ENCODE measurements at places on chromosomes 3 and 15.

DNA sequence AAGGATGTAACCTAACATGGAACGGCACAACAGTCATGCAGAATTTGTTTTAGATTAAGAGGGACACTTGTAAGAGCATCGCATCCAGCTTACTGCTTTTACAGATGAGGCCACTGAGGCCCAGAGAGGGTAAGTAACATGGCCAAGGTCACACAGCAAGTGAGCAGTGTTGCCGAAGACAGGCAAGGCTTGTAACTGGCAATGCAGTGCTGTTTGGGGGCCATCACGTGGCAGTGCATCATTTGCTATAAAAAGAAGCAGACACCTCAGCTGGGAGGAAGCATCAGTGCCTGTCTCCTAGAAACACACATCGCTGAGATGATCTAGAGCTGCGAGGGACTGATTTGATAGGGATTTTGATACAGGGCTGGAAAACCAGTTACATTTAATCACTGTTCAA is 108.2 kb upstream of the PROK2 start:
- DNase-seq = peak; percentile 13

- DNase-seq = no peak
These were observed 5.8 kb upstream of the ATP11B start for GRCh38 chr3:182787302-182788036.

- DNase-seq = no peak
These were observed 85.8 kb downstream of the GREM1 start for GRCh38 chr15:32803631-32804030.

GRCh38 chr15:63049783-63050371 is 7.3 kb downstream of the TPM1 start:
- no peak for DNase-seq

DNA sequence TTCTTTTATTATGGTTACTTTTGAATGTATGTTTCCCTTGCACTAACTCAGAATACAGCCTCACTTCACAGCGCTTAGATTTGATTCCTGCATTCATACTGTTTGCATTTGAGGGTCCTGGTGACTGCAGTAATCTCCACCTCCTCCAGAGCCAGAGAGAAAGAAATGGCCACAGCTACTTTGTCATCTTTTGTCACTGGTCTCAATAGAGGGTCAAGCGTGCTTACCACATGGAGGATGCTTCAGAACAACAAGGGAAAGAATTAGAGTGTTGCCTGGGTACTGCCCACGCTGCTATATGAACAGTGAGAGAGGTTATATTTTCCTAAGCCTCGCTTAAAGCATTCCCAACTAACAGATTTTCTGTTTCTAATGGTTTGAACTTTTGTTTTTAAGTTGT is 190.1 kb downstream of the TP63 start:
- DNase-seq = no peak

GRCh38 chr15:42581272-42581730 is 5.9 kb downstream of the STARD9 start:
- DNase-seq = peak; percentile 73

GRCh38 chr3:18739099-18739433 is 313.9 kb upstream of the SATB1 start:
- DNase-seq = no peak

DNA sequence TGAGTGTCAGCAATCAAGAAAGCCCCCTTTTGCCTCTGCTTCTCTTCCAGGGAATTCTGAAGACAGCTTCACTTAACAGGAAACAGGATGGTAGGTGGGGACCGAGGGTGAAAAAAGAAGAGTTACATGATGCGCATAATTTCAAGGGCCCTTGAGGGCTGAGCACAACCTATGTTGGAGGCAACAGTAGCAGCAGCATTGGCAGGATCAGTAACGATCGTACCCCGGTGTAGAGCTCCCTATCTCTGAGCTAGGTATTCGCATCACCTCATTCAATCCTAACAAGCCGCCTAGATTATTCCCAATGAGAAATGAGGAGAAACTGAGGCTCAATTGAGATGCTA is 432 bp upstream of the RAD54L2 start:
- DNase-seq = peak; percentile 27

- no peak for DNase-seq
These were observed 553.1 kb upstream of the CBLB start for GRCh38 chr3:106421909-106422308.

- DNase-seq = no peak
These were observed 71.7 kb upstream of the ARL6 start for GRCh38 chr3:97692831-97693230.

DNA sequence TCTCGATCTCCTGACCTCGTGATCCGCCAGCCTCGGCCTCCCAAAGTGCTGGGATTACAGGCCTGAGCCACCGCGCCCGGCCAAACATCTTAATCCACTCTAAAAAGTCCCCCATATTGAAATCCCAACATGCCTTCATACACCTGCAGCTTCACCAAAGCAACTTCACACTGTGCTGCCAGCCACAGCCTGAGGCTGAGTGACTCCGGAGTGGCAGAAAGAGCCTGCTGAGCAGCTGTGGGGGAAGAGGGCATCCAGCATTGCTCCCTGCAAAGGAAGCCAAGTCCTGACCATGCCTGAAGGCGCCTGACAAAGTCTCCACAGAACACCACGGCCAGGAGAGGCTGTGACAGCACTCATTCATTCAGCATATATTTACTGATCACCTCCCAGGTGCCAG is 21.6 kb upstream of the VGLL4 start:
- no peak for DNase-seq

DNA sequence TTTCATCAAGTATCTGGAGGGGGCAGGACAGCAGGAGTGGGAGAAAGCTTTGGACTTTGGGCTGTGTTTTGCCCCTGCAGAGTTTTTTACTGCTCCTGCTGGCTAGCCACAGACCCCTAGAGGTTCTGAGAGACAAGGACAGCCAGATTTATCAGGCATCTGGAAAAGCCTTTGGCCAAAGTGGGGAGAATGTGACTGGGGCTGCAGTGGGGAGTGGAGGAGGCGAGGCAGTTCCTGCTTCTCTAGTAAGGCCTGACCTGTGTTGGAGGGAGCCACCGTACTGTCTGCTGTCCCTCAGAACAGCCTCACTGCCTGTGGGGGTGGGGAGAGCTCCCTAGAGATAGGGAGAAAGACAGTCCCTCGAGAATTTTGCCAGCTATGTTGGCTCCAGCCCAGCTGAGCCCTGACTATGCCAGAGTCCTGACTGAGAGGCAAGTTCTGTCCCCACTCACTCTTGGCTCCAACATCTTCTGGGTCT is 2.2 kb downstream of the ALPK3 start:
- no peak for DNase-seq

DNA sequence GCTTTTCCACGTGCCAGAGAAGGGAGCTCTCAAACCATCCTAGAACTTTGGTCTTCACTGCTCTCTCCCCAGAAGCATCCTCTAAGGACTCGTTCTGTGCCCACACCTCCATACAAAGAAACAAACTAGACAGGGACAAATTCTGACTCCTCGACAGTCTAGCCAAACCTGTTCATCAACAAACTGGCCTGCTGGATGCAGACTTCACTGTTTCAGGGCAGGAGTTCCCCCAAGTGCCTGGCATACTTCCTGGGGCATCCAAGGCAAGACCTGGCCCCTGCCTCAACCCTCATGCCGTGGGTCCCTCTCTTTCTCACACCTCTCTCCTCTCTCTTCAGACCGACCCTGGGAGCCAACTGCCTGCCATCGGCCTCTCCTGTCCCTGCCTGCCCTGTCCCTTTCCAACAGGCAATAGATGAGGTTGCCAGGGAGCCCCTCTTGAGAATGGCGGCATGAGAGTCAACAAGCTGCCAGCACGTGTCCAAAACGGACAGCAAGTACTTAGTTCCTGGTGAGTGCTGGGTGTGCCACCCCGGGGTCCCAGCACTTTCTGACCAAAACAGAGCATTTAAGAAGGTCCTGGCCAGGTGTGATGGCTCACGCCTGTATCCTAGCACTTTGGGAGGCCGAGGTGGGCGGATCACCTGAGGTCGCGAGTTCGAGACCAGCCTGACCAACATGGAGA is 79.1 kb upstream of the HES1 start:
- DNase-seq = no peak

DNA sequence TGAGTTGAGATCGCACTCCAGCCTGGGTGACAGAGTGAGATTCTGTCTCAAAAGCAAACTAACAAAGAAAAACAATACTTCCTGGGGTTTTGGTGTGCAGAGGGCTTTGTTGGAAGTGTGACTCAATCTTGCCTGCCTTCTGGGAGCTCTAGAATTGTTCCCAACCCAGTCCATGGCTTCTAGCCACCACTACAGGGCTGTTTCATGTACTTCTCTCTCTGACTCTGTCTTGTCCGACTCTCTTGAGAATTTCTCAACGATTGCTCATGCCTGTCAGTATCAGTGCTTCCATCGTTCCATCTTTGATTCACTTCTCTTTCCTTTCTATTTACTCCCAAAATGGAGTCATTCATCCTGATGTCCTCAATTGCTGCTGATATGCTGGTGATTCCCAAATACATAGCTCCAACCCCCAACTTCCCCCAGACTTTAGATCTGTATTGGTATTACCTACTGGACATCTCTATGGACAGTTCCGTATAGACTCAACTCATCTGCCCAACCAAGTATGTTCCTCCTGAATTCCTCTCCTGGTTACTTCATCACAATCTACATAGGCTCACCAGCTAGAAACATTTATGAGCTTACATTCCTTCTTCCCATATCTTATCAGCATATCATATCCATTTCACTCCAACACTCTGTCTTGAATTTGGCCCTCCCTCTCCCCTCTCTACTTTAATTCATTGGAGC is 1.8 kb upstream of the AP2M1 start:
- no peak for DNase-seq

DNA sequence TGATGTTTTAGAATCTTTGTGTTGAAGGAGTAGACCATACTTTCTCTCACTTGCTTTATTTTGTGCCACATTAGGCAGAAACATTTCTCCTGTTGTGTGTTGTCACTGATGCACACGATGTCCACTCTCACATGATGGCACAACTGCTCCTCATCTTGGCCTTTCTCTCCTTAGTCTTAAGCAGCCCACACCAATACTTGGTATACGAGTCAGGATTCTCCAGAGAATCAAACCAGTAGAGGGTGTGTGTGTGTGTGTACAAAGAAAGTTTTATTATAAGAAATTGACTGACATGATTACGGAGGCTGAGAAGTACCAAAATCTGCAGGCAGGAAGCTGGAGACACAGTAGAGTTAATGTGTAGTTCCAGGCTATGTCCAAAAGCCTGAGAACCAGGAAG is 187.1 kb downstream of the ALCAM start:
- DNase-seq = no peak

DNA sequence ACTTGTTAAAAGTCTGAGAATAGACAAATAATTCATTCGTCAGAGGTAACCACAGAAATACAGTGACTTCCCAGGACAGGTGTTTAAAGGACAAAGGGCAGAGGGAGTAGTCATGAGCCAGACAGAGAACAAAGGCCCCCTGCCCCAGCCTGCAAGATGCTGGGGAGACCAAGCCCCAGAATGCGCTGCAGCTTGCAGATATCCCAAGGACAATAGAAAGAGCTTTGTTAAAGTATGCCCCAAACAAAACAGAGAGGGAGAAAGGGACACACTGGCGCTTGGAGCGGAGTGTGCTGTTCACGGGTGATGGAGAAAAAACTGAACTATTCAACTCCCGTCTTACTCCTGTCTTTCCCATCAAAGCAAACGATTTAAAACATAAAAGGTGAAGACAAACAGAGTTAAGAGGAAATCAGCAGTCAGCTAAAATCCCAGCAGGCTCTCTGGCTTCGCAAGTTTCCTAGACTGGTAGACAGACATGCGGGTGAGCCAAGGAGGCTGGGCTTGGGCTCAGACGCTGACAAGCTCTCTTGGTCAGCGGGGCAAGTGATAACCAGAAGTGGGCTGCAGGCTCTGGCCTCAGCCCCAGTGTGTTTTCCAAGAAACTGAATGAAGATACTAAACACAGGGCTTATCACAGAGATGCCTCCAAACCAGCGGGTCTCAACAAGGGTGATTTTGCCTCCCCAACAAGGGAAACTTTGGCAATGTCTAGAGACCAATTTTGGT is 130.1 kb downstream of the UACA start:
- DNase-seq = no peak

GRCh38 chr3:104873331-104873730 is 493.4 kb upstream of the ALCAM start:
- no peak for DNase-seq

DNA sequence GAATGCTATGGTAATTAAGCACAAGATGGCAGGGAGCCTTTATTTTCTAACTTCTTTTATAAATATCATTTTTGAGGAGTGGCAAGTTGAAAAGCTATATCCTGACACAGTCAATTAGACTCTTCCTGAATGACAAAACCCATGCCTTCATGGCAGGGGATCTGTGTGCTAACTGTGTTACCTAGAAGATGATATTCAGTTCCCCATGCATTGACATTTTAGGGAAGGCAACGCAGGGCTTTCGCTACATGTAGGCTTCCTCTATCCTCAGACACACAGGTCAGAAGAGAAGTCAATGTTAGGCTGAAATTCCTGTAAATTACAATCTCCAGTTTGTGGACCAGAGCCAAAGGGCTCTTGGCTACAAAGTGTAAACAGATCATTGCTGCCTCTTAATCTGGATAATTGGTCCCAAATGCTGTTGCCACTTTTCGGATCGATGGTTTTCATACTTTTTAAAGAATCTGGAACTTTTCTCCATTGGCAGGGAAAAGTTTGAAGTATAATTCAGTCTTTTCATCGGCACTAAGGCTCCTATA is 22.6 kb upstream of the NR2F2 start:
- DNase-seq = no peak

DNA sequence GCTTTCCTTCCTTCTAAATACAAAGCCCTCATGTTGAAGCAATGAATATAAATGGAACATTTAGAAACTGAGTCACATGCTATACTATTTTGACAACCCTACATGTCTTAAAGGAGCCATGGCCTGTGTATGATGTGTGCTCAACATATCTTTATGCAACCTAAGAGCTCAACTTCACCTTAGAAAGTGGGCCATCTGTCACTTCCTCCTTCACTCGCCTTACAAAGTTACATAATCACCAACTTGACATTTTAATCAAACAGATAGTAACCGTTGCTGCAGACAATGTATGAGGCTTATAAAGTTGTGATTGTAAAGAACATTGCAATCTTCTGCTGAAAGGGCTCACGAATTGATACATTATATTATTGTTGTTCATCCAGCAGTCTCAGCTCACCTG is 163.6 kb downstream of the SERPINI1 start:
- no peak for DNase-seq

GRCh38 chr3:11168881-11169805 is 14.8 kb downstream of the HRH1 start:
- DNase-seq = no peak

GRCh38 chr15:78921940-78922339 is 22.9 kb downstream of the CTSH start:
- DNase-seq = no peak

- no peak for DNase-seq
These were observed 278.4 kb upstream of the ZPLD1 start for GRCh38 chr3:102156426-102156825.

Measured in OCI-LY7 (cell line).